Epithelial cell of esophagus (primary cell): ENCODE measurements at places on chromosomes 5 and 9.

DNA sequence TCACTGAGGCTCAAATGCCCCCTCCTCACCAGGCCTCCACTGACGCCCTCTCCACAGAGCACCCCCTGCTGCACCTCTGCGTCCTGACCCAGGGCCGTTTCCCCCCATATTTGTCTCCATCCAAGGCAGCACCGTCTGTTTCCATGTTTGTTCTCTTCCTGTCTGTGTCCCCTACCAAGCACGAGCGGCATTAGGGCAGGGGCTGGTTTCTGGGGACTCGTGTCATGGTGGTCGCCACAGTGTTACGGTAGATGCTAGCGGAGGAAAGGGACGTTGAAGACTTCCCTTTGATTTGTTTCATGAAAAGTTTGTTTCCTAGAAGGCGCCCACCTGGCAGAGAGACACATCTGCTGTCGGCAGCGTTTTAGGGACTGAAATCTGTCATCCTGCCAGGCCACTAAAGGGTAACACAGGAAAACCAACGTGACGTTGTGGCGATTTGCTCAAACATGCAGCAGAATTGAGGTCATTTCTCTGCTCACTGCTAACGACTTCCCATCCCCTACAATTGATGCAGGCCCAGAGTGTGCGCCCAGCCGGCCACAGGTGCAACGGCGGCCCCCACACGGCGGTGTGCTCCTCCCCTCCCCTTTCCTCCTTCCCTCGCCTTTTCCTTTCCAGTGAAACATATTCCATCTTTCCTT is 79.3 kb upstream of the IRX4 start:
- DNase-seq: no peak

DNA sequence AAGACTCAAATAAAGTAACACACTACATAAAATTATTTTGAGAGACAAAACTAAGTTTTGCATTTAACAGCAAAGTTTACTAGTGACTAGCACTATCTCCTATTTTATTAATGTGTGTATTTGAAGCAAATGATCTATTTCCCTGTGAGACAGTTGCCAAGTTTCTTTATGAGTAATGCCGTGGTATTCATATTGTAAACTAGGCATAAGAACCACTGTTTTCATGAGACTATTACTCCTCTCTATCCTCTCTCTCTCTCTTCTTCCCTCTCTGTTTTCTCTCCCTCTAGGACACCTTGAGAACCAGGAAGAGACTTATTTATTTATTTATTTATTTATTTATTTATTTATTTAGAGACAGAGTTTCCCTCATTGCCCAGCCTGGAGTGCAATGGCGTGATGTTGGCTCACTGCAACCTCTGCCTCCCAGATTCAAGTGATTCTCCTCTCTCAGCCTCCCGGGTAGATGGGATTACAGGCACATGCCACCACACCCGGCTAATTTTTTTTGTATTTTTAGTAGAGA is 61.1 kb downstream of the MLANA start:
- DNase-seq: peak; percentile 43

DNA sequence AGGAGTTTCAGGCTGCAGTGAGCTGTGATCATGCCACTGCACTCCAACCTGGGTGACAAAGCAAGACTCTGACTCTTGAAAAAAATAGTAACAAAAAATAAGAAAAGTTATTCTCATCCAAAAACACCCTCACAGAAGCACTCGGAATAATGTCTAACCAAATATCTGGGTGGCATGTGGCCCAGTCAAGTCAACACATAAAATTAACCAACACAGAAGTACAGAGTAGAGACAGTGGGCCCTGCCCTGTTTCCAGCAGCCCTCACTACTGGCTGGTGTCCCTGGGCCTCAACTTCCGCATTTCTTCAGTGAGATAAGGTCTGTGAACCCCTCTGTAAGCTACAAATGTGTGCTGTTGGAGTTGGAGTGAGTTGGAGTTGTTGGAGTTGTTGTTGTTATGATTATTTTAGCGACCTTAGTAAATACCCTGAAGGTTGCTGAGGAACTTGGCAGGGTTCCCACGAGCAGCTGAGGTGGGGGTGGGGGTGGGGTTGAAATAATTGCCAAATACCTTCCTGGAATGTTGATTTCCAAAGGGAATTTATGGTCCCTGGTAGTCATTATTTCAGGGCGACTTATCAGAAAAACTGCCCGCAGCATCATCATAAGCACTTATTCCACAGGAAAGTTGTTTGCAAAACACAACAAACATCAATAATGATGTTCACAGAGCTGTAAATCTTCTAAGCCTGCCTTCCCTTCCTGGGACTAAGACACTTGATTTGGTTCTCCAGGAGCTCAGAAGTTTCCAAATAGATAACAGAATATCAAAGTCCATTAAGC is 30.2 kb downstream of the C5orf15 start:
- no peak for DNase-seq

DNA sequence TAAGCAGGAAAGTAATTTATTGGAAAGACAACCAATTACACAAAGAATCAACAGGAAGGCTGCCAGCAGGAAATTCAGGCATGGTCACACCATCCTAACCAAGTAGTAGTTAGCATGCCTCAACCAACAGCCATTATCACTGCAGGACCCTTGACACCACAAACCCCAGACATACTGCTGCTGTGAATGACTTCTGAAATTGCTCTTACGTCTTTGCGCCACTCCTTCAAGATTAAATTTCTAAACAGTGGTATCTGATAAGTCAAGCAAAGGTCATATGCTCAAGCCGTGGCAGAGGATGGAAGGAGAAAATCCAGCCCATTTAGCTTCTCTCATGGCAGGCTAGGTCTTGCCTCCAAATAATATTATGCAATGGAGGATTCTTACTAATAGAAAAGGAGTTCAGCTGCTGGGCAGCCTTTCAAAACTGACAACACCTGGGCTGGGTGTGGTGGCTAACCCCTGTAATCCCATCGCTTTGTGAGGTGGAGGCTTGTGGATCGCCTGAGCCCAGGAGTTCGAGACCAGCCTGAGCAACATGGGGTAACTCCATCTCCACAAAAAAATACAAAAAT is 5.0 kb upstream of the PTGER4 start:
- DNase-seq: peak; percentile 94

GRCh38 chr9:134834957-134835419 is 45.6 kb upstream of the FCN2 start:
- DNase-seq: no peak

- DNase-seq: peak; percentile 65
Measured at GRCh38 chr9:92140074-92140753, 25.0 kb upstream of the SPTLC1 start.

DNA sequence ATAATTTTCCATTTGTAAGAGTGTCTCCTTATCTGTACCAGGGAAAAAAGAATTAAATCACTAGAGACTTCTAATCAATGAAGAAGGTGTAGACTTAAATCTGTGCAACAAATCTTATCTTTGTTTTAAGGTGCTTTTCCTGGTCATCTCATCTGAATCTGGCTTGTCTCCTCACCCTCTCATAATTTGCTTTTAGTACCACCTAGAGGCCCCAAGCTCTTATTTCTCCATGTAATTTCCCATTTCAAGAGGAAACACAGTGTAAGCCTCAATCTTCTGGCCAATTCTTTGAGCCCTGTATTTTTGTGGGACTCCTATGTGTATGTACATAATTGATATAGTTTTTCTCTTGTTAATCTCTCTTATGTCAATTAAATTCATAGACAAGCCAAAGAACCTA is 1975.3 kb upstream of the CDH6 start:
- no peak for DNase-seq
